Osteocyte (in vitro differentiated cells): ENCODE measurements at places on chromosomes 12 and 14. TPM values are rescaled to one million over a fixed set of nuclear protein-coding genes. Genes with fewer than 3 reads are reported as not detected.

DNA sequence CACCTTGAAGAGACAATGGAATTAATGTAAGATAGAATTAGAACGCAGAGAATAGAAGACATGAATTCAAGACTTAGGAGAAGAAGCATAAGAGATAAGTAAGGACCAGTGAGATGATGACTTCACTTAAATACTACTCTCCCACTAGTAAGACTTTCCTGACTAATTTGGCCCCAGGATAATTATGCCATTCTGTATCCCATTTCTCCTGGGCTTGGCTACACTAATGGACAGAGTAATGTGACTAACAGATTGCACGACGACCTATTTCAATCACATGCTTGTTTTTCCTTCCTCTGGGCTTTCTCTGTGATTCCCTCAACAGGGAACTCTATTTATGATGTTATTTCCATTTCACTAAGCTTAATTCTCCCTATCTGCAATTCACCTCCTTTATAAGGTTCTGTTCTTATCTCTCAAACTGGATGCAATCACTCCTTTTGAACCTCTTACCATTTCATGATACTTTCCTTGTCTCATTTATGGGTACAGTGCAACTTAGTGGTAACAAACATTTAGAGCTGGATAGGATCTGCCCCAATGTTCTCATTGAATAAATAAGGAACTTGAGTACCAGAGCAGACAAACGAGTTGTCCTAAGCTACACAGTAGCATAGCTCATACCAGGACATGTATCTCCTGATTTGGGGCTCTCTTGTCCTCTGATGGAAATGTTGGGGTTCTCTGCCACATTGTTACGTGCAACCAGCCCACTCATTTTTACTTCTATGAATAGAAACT, 102.7 kb downstream of the BTG1 start:
- no peak for DNase-seq

- no peak for DNase-seq
Observed at GRCh38 chr14:24726480-24726879, 92.5 kb upstream of the GZMB start.

DNA sequence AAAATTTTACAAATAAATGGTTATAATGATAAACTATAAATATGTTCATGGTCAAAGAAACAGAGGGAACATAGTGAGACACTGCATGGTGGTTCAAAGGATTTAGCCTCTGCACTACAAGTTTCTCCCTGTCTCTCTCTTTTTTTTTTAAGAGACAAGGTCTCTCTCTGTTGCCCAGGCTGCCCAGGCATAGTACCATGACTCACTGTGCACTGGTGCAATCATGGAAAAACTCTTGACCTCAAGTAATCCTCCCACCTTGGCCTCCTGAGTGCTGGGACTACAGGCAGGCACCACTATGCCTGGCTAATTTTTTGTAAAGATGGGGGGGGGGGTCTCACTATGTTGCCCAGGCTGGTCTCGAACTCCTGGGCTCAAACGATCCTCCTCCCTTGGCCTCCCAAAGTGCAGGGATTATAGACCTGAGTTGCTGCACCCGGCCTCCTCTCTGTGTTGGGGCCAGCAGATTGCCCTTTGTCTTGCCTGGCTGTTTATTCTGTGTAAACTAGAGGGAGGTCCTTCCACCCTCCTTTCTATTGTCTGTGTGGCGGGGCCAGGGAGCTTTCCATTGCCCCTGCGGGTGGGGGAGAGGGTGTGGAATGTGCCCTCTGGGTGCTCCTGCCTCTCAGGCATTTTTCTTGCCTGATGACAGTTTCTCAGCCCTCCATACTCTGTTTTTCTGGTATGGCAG, 22.1 kb downstream of the MTHFD1 start:
- no peak for DNase-seq

GRCh38 chr14:64507376-64508156, 3.0 kb downstream of the ZBTB1 start:
- DNase-seq = no peak

- no peak for DNase-seq
Observed at GRCh38 chr12:106309671-106310505, 7.4 kb downstream of the TCP11L2 start.

DNA sequence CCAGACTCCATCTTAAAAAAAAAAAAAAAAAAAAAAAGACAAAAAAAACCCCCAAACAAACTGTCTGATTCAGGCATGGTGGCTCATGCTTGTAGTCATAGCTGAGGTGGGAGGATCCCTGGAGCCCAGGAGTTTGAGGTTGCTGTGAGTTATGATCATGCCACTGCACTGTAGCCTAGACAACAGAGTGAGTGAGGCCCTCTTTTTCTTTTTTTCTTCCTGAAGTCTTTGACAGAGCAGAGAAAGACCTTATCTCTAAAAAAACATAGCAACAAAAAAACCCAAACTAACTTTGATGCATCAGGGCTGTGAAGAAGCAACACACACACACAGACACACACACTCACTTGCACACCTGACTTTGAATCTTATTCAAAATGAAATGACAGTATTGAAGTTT, 7.7 kb upstream of the AMN1 start:
- DNase-seq = no peak

DNA sequence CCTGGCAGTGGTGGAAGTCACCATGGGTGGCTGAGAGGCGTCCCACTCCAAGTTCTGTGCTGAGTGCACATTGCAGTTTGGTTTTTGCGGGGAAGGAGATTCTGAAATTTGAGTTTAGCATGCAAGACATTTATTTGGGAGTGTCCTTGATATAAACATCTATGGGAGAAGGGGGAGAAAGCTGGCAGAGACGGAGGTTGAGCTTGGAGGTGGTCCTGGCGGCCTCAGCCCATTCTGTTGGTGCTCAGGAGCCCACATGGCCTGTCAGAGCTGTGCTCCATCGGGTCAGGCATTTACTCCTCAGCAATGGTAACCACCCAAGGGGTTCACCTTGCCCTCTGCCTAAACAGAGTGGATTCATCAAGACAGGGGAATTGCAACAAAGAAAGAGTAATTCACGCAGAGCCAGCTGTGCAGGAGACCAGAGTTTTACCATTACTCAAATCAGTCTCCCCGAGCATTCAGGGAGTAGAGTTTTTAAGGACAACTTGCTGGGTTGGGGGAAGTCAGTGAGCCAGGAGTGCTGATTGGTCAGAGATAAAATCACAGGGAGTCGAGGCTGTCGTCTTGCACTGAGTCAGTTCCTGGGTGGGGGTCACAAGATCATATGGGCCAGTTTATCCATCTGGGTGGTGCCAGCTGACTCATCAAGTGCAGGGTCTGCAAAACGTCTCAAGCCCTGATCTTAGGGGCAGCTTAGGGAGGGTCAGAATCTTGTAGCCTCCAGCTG, 323.3 kb upstream of the TMEM132C start:
- DNase-seq = no peak

LGR5 gene
- 55.8 and 56.4 TPM in 2 replicates for total RNA-seq

SERPINA12 gene
- not detected in 2 replicates for total RNA-seq

PLEKHA5 gene
- total RNA-seq = 29.4 and 32.3 TPM in 2 replicates

BCDIN3D gene
- 4.2 and 5.3 TPM in 2 replicates for total RNA-seq
